ENCODE measurements at places on chromosomes 2 and 18.

DNA sequence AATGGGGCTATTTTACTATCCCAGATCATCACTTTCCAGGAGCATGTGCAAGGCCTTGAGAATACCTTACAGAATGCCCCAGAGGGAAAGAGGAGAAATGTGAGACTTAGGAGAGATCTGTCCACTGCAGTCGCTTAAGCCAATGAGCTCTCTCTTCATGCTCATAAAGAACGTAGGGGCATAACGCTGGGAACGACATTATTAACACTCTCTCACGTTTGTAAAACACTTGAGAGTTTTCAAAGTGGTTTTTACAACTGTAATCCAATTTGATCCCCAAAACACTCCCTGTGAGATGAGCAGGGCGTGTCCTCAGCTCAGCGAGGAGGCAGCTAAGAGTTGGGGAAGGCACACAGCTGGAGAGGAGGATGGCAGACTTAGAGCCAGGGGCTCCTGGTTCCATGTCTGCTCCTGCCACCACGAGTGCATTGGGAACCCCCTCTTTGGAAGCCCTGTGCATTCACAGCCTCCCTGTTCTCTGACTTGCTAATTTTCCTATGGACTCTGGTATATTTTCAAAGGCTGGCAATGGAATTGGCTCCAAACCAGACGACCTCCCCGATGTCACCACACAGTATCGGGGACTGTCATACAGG lies 97.4 kb downstream of the PLB1 start:
- DNase-seq: no peak

- no peak for DNase-seq
Measured at GRCh38 chr2:118457951-118458350, 369.7 kb downstream of the INSIG2 start.

- no peak for DNase-seq
Measured at GRCh38 chr2:23208339-23208738, 176.6 kb upstream of the KLHL29 start.

- no peak for DNase-seq
Measured at GRCh38 chr2:176128172-176128981, 1.1 kb upstream of the HOXD8 start.

DNA sequence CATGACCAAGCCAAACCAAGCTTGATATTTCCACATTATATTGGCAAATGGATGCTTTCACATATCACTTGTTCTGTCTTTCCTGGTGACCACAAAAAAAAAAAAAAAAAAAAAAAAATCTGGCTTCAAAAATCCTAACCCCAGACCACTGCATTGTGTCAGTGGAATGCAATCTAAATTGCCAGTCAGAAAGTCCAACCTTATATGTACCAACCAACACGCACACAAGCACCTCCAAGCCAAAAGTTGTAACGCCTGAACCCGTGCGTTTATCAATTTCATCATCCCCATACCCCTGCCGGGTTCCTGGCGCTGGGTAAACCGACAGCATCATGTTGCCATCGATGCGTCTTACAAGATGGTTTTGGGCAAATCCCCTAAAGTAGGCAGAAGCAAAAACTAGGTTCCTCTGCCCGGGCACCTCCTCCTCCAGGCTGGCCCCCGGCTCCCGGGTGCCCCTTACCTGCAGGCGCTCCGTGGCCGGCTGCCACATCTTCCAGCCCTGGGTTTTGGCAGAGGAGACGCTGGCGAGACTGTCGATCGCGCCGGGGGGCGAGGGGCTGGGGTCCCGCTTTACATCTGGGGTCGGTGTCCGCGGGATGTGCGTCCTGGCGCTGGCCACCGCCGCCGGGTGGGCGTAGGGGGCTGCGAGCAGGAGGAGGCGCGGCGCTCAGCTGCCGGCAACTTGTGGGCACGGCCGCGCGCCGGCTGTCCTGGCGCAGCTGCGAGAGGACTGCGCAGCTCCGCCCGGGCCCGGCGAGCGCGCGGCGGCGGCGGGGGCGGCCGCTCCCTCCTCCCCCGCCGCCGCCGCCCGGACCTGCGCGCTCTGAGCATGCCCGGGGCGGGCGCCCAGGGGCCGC lies at the start of gene PID1:
Gene PID1, minus strand, starts transcription at position 737 of the 860 bp plus-strand sequence. Its CDS starts 244 bp downstream, at position 493.
- DNase-seq: no peak

GRCh38 chr2:60849187-60849586 lies 32.2 kb upstream of the REL start:
- no peak for DNase-seq

DNA sequence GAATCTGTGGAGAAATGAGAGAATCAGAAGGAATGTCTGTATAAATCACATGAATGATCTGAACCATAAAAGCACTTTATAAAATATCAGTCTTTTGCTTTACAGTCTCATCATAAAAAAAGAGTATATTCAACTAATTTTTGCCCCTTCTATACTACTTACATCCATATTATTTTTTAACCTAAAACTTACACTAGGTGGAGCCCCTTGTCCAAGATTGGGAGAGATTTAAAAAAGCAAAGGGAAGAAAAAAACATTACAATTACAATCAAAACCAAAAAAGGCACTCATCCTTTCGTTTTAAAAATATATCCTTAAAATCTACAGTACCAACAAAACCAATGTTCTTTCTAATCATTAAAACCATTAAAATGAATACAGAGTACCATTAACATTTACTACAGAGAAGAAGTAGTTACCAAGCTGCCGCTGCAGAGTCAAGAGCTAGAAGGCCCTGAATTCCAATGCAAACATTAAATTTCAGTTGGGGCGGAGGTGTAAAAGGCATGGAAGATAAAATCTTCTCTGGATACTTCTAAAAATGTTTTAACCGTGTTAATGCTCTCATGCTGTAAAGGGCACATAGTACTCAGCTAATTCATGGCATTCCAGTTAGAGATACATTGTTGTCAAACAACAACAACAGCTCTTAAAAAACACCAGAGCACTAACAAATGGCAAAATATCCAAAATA lies 56.7 kb upstream of the EPB41L3 start:
- no peak for DNase-seq

- no peak for DNase-seq
Measured at GRCh38 chr18:80107426-80107825, 1.6 kb upstream of the ADNP2 start.

DNA sequence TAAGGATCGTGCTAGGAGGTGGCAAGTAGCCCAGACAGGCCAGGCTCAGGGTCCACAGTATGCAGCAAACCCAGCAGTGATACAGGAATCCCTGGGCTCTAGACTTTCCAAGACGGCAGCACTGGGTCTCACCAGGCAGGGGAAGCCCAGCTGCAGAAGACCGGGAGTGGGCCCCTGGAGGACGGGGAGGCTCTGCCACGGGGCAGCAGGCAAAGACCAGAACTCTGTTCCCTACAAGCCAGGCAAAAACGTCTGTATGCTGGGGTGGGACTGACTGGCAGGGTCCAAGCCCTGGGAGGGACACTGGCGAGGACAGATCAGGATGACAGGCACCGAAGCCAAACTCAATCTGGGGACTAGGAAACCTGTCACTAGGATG lies 98.9 kb upstream of the SEC11C start:
- no peak for DNase-seq

- DNase-seq: no peak
Measured at GRCh38 chr2:88253375-88253774, 83.2 kb downstream of the THNSL2 start.

DNA sequence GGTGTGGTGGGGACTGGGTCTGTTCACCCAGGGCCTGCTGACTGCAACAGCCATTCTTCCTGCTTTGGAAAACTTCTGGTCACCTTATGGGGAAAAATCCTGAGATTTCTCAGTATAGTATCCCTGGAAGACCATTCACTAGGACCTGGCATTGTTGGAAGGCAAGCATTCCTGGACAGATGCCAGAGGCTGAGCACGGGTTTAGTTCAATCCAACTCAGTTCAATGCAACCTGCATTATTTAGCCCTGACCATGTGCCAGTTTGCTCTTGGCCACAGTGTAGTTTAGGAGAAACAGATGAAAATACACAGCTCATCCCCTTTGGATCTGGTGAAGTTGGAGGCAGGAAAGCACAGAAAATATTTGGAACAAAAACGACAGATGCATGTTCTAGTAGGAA lies 95.9 kb downstream of the LPIN1 start:
- no peak for DNase-seq

- DNase-seq: peak; percentile 44
Measured at GRCh38 chr2:37623971-37624900, 47.2 kb downstream of the CDC42EP3 start.

DNA sequence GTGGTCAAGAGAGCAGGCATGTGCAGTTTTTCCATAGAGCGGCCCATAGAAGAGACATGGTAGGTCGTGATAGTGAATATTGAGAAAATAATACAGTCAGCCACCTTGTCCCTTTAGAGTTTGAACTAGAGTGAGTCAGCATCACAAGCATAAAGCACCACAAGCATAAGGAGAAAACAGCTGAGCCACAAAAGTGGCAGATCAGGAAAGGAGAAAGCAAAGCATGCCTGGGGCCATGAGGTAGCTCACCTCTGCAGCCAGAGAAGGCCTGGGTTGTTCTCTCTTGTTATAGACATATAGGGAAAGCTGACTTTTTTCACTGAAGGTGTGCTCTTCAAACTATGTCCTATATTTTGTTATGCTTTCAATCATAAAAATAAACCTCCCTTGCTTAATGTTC lies 879.0 kb downstream of the DSC3 start:
- DNase-seq: no peak

DNA sequence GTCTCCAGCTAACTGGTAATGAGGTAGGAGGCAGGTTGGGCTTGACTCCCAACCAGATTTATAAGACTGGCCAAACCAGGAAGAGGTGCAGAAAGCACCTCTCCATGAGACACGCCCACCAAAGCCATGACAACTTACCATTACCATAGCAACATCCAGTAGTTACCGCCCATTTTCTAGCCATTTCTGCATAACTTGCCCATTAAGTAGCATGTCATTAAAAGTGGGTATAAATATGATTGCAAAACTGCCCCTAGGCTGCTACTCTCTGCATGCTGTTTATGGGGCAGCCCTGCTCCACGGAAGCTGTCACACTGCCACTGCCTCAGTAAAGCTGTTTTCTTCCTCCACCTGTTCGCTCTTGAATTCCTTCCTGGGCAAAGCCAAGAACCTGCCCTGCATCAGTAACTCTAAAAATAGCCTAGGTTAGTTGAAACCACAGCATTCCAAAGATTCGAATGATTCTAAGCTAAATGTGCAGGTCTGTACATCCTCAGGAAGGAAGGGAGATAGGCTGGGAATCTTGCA lies 131.9 kb downstream of the ATL2 start:
- DNase-seq: no peak

GRCh38 chr2:3189076-3189591 lies 188.5 kb downstream of the EIPR1 start:
- no peak for DNase-seq

- no peak for DNase-seq
Measured at GRCh38 chr2:122081751-122082150, 326.3 kb downstream of the TSN start.

DNA sequence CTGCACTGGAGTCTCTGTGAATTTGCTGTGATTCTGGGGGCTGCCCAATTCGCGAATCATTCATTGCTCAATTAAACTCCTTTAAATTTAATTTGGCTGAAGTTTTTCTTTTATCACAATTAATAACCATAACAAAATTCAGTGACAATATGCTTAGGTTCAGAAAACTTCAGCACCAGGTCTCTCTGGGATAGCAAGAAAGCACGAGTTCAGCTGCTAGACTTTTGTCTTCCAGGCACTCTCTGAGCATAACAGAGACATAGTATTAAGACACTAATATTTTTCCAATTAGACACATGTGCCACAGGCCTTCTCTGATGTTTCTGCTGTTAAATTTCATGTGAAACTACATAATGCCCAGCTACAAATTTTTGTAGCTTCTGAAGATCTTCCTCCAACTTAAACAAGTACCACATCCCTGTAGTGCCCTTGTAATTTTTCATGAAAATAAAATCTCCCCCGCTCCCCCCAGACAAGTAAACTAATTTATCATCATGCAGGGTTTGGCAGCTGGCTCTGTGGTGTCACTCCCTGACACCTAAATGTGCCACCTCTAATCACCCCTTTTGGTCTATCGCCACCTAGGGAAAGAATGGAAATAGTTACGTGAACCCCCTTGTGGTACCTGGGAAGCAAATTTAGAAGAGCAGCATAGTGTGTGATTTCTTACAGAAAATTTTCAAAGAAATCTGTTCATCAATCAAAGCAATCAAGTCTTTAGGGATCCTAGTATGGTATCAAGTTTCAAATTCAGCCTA lies 94.1 kb downstream of the CSRNP3 start:
- no peak for DNase-seq

DNA sequence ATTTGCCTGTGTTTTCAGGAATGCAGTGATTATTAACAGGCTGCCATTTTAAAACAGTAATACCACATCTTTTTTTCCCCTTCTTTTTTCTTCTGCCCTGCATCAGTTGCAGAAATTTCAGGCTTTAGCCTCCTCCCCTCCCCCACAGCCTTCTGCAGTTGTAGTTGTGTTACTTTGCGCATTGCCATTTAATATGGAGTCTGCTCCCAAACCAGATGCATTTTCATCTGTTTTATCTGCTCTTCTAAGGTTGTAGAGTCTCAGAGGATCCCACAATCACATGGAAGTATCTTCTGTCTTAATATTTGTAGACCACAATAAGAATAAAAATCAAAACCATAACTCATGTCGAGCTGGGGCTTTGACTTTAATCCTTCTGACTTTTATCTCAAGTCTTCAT lies 3.8 kb downstream of the ASXL3 start:
- DNase-seq: no peak

DNA sequence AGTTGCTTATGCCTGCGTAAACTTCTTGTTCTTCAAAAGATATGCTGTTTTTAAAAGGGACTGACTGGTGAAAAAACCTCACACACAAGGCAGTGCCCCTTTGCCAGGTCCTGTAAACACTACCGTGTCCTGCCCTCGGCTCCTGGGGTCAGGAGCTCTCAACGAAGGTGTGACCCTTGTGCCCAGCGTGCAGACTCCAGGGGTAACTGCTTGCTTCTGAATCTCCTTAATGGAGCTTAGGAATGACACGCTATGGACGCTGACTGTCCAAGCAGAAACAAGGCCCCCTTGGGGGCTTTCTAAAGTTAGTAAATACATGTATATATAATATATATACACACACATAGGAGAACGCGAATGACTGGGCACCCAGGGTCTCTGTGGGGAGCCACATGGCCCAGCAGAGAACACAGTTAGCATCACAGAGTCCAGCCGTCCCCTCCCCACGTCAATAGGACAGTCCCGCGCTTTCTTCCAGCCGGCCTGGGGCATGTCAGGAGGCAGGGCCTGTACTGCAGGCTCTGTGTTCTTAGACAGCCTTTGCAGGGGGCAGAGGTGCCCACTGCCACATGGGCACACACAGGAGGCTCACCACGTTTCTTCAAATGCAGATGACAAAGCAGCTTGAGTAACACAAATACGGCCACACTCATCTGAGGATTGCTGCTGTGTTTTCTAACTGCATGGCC lies 96.1 kb downstream of the HDAC4 start:
- DNase-seq: no peak

GRCh38 chr18:77059294-77059916 lies 73.2 kb downstream of the MBP start:
- peak; percentile 58 for DNase-seq
